Hindlimb muscle (tissue), 1 donor: ENCODE measurements at places on chromosomes 6 and 20. TPM values are rescaled to one million over a fixed set of nuclear protein-coding genes. Genes with fewer than 3 reads are reported as not detected.

GRCh38 chr6:12545619-12546409, 170.8 kb upstream of the PHACTR1 start:
- no peak for DNase-seq

The GPR63 gene
- 3.3 TPM for polyA plus RNA-seq

The POU5F1 gene
- 0.85 TPM for polyA plus RNA-seq

- peak; percentile 23 for DNase-seq
These were observed 261.4 kb downstream of the ZNF217 start for GRCh38 chr20:53332022-53332837.

DNA sequence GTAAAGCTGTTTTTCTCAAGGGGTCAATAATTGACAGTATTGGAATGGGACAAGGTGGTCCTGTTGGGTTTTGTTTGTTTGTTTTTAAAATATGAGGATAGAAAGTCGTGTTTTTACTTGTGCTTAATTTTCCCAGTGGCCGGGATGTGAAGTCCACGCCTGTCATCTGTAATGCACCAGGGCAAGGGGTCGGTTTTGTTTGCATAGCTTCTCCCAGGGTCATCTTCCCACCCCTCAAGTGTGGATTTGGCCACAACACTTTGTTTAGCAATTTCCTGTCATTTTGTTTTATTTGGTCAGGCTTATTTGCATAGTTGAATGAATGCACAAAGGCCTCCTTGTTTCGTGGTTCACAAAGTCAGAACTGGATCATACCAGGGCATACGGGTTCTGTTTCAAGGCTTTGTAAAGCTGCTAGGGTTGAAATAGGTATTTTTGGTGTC, 29.8 kb downstream of the SYNJ2 start:
- DNase-seq: no peak

- DNase-seq: no peak
These were observed 274.9 kb downstream of the UTRN start for GRCh38 chr6:144559865-144560593.

The CDC25B gene
- polyA plus RNA-seq: 122 TPM

The TRIM31 gene
- not detected for polyA plus RNA-seq

DNA sequence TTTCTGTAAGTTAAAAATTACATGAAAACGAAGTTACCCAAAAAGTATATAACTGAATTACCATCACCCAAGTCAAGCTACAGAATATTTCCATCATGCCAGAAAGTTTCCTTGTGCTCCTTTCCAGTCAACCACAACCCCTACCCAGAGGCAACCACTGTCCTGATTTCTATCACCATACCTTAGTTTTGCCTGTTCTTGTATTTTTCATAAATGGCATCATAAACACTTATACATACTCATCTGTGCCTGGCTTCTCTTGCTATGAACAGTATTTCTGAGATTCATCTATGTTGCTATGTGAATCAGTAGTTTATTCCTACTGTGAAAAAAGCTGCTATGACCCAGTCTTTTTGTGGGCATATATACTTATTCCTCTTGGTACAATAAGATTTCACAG, 7.4 kb downstream of the FKBP5 start:
- DNase-seq: no peak

DNA sequence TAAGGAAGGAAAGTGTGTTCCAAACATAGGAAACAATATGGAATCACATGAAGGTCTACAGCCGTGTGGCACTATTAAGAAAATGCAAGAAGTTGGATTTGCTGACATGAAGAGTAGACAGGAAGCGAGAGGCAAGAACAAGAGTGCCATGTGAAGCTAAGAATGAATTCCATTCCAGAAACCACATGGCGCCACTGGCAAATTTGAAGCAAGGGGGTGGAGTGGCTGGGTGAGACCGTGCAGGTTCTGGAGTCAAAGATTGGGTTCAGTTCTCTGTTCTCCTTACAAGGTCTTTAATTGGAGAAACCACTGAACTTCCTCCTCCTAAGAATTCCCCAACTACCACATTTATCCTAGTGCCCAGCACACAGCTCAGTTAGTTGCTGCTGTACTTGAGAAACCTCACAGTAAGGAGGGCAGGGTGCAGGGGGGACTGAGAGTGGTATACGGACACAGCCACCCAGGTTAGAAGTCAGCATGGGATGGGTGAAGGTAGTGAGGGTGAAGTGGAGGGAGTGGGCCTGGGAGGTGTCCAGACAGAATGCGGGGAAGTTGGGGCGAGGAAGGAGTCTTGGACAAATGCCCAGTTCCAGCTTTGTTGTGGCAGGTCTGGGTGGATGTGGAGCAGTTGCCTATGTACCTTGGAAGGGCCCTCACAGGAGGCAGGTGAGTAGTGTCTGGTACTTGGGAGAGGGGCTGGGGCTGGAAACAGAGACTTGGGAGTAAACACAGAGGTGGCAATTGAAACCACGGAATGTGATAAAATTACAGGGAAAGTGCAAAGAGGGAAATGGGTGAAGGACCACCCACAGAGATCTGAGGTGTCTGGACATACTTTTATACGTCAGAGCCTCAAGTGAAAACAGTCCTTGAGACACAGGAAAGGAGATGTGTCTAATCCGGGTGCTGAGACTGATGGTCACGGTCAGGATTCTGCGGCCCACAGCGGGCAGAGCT, 14.3 kb downstream of the LYRM4 start:
- no peak for DNase-seq

The FHL5 gene
- polyA plus RNA-seq: 1.1 TPM

The SCRT2 gene
- not detected for polyA plus RNA-seq

The CCN6 gene
- polyA plus RNA-seq: 0.28 TPM
